CD4-positive, alpha-beta T cell treated with Interleukin-6 at 100 ng/mL for 8 hours (primary cell): ENCODE measurements at places on chromosomes 7 and 10.

- DNase-seq = no peak
Measured at GRCh38 chr7:109552017-109552416, 982.3 kb downstream of the DNAJB9 start.

DNA sequence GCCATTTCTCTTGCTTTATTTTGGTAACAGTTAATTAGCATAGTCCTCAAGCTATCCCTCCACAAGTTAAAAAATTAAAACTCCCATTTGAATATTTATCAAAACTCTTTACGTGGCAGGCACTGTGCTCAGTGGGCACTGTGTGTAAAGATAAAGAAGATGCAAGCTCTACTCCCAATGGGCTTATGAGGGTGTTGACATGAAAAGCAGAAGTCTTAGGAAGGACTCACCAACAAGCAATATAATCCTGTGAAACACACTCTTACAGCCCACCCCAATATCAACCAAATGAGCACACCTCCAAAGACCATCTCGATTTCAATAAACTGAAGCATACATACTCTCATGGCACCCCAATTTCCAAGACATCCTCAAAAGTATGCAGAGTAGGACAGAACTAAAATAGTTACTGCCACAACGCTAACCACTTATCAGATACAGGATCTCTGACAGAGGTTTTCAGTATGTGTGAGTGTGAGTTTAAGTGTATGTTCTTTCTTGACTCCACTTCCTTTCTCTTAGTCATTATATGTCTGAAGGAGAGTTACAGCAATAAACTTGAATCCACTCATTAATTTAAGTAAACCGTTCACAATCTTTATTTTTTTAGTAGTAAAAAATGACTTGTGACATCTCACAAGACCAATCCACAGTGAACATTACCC is 120.0 kb downstream of the PDE1C start:
- no peak for DNase-seq

DNA sequence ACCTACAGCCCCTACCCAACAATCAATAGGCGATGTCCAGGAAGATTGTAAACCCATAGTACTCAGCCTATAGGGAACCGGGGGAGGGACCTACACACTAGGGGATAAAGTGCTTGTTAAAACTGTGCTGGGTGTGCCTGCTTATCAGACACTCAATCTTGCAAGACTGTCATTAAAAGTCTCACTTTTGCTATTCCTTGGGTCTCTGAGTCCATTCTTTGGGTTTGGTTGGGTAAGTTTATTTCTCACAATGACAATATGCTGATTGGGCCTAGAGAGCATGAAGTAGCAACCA is 45.6 kb downstream of the PTPRE start:
- DNase-seq = no peak

DNA sequence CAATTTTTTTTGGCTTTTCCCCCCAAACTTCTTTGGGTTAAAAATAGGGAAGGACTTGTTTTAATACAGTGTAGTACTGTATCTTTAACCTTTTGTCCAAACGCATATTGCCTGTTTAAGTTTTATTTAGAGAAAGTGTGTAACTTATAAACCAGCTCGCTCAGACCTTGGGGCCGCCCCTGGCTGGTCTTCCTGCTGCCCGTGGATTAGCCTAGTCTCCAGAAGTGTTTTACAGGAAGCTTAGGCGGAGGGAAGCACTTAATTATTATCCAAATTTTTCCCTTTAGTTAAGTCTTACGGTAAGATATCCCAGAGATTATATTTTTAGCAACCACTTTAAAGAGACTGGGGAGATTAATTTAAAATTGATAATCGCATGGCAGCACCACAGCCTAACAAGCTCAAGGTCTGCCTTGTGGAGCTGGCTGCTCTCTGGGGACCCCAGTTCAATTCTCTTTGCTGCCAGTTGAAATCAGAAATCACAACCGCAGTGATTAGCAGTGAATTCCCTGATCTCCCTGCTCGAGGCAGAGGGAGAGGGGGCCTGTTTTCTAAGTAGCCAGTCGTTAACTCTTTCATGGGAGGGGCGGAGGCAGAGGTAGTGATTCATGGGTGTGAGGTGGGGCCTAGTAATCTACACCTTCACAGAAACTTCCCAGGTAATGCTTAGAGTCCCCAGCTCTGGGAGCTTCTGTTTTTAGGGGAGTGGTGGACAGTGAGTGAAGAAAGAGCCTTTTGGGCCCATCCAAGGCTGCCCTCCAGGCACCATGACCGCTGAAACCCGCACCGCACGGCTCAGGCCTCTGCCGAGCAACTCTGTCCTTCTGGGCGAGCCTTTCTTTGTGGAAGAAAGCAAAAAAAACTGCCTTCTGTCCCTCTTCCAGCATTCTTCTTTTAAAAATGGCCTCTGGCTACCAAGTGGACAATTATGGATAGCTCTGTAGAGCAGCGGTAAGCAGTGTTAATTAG is 548.7 kb upstream of the GALNT17 start:
- no peak for DNase-seq

GRCh38 chr10:122962405-122962804 is 8.4 kb upstream of the C10orf88 start:
- DNase-seq = no peak

DNA sequence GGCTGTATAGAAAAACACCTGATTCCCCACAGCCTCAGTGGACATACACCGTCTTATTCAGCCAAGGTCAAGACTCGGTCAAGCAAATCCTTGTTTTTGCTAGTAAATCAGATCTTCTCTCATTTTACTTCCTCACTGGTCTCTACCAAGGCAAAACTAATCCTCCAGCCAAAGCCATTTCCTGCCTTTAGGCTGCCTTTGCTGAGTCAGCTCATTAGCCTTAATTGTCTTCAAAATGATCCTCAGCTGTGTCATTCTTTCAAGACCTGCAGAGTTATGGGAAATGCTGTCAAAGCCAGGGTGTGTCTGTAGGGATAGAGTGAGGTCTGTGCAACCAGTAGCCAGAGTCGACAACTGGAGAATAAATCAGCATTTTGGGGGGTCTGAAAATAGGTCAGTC is 107.2 kb upstream of the FAM180A start:
- no peak for DNase-seq
